ENCODE measurements at places on chromosomes 7 and 10.

GRCh38 chr7:134636008-134636449 is 10.6 kb upstream of the BPGM start:
- no peak for DNase-seq

DNA sequence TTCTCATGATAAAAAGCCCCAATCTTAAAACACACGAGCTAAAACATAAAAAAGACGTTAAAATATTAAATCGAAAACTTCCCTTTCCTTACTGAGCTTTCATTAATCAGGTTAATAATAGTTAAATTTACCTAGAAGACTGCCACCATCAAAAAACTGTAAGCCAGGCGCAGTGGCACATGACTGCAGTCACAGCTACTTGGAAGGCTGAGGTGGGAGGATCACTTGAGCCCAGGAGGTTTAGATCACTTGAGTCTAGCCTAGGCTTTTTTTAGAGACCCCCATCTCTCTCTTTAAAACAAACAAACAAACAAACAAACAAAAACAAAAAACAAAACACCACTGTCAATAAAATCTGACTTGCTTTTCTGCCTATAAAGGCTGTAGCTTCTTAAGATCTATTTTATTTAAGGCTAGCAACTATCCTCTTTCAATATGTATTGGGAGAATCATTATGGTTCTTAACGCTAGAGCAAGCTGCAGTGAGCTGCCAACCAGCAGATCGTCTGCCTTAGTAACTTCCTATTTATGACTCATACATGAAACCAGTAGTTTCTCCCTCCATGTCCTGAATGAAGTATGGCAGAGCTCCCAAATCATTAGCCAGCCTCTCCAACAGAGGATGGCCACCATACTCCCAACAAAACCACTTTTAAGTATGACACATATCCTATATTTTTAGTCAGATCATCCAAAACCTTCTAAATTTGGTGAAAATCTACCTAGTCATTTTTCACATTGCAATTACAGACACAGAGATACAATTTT is 163.7 kb downstream of the SRPK2 start:
- DNase-seq = peak; percentile 95

DNA sequence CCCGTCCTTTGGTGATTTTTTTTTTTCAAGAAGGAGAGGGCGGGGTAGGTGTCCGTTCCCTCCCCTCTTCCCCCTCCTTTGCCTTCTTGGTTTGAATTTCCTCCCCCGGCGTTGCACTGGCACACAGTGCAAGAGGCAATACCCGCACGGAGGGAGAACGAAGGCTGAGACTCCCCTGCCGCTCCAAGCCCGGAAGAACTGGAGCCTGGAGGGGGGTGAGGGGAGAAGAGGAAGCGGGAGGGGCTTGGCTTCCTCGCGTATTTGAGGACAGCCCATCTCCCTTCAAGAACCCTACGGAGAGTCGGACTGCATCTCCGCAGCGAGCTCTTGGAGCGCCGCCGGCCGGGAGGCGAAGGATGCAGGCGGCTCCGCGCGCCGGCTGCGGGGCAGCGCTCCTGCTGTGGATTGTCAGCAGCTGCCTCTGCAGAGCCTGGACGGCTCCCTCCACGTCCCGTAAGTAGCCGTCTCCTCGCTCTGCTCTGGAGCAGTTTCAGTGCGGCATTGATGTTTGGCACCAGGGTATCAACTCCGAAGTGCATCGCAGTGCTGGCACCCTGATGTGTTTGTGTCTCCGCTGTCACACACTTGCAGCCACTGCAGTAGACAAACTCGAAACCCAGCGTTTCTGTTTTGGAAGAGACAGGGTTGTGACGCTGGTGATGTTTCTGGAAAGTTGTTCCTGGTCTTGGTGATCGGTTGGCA is at the start of gene CNTNAP2:
CNTNAP2 (plus strand) TSS at position 281 of the 702 bp plus-strand sequence; CDS start at position 357, 76 bp downstream.
- DNase-seq = no peak

DNA sequence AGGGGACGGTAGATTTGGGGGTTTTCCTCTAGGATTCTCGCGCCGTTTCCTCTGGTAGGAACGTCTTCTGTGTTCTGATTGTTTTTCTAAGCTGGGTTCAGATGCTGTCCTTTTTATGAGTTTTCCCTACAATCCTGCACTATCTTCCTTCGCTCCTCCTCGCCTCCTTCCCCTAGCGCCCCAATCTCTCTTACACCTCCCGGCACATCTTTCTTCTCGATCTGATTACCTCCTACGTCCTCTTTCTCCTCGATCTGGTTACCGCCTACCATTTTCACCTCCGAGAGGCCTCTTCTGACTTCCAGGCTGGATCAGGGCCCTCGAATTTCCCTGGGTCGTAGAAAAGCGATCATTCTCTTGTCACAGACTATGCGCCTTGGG is 413 bp downstream of the BUD31 start:
- DNase-seq = no peak

GRCh38 chr7:50542132-50542531 is 23.1 kb downstream of the DDC start:
- no peak for DNase-seq

GRCh38 chr10:91627344-91628102 is 5.3 kb downstream of the PPP1R3C start:
- no peak for DNase-seq

DNA sequence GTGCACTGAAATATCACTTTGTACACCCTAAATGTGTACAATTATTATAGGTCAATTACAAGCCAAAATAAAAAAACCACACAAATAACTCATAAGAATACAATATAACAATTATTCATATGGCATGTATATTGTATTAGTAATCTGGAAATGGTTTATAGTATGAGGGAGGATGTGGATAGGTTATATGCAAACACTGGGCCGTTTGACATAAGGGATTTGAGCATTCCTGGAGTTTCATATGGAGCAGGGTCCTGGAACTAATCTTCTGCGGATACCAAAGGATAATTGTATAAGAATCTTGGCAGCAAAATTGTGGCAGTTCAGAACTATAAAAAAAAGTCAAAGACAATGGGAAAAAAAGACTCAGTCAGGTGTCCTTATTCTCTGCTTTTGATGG is 619.4 kb downstream of the CNTNAP2 start:
- DNase-seq = no peak

DNA sequence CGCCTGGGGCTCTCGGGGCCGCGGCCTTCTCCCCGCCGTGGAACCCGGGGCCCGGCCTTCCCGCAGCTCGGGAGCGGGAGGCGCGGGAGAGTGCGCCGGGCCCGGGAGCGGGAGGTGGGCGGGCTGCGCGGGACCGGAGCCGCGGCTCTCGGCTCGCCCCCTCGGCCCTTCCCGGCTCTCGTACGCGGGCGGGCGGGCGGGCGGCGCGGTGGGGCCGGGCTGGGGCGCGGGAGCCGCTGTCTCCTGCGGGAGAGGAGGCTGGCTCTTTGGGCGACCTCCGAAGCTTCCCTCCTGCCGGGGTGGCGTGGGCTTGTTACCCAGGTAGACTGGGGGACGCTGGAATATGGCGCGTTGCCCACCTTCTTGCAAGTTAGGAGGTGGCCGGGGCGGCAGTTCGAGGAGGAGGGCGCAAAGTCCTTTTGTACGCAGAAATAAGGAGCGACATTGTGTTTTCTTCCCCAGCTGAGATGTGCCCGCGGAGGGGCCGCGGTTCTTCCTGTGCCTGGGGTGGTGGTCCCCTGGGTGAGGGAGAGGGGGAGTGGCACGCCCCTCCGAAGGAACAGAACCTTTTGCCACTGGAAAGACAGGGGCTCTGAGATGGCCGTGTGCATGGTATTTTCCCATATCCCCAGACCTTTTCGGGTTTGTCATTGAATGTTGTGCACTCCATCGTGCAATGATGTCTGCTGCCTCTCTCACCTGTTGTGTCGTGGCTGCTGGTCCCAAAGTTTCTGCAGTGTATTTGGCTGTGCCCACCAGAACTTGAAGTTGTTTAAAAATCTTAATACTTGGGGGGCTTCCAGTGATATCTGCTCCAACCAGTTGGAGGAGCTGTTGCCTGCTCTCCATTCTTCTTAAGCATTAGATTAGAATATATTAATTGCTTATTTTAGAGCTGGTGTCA is 844 bp downstream of the NRF1 start:
- DNase-seq = peak; percentile 53

GRCh38 chr10:132113766-132114365 is 48.1 kb downstream of the JAKMIP3 start:
- no peak for DNase-seq

GRCh38 chr10:101258179-101258885 is 29.1 kb upstream of the LBX1 start:
- DNase-seq = no peak

GRCh38 chr7:25565002-25565401 is 336.7 kb upstream of the NPVF start:
- DNase-seq = no peak

- no peak for DNase-seq
Measured at GRCh38 chr10:20494474-20494873, 402.6 kb downstream of the NEBL start.

DNA sequence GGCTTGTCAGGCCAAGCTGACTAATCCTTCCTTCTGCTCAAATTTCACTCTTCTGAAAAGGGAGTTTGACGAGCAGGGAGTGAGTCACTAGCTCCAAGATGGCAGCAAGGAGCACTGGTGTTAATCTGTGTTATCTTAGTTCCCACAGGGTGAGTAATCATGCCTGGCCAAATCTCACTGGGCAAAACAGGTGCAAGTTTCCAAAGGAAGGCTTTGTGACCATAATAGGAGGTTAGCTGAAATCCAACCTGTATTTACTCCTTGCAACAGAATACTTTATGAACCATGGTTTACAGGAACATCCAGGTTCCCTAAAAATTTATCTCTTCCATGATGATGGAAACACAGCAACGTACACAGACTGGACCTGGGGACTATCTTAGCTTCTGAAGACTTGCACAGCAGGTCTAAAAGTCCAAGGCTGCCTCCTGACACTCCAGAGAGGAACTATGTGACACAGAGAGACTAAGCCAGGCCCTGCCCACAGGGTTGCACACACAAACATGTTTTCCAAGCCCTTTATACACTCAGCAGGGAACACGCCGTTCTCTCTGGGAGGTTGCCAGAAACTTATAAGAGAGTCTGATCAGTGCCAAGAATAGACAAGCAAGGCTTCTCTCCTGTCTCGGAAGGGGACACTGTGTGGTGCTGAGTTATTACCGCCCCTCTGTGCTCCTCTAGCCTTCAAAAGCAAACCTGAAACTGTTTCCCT is 46.3 kb downstream of the PDK4 start:
- DNase-seq = peak; percentile 74

DNA sequence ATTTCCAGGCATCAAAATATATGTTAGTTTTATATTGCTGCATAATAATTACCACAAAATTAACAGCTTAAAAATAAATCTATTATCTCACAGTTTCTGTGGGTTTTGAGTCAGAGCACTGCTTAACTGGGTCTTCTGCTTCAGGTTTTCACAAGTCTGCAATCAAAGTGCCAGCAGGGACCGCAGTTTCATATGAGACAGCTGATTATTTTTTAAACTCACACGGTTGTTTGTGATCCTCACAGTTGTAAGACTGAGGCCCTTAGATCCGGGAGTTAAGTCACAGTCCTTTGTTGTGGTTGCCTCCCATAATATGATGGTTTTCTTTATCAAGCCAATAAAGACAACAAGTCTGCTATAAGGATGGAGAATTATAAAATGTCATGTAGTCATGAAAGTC is 146.0 kb upstream of the ZWINT start:
- no peak for DNase-seq

GRCh38 chr7:98687111-98687751 is 70.1 kb downstream of the NPTX2 start:
- no peak for DNase-seq

GRCh38 chr7:157490465-157490912 is 153.7 kb downstream of the DNAJB6 start:
- peak; percentile 19 for DNase-seq

DNA sequence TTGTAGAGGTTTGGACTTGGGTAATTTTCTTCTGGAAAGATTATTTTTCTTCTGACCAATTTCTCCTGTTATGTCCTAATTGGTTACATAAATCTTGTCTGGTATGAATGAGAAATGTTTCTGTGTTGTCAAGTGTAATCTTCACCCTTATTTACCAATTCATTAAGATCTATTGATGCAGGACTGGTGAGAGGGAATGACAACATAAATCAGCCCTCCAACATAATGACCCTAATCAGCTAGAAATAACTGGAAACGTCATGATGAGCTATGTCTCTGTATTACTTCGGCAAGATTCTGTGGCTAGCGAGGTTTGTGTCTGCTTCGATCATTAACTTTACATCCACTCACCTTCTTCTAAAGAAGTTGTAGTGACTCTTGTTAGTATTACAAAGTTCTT is 3.5 kb downstream of the FOXP2 start:
- DNase-seq = no peak

GRCh38 chr7:103346396-103346795 is 1.0 kb upstream of the PSMC2 start:
- no peak for DNase-seq

DNA sequence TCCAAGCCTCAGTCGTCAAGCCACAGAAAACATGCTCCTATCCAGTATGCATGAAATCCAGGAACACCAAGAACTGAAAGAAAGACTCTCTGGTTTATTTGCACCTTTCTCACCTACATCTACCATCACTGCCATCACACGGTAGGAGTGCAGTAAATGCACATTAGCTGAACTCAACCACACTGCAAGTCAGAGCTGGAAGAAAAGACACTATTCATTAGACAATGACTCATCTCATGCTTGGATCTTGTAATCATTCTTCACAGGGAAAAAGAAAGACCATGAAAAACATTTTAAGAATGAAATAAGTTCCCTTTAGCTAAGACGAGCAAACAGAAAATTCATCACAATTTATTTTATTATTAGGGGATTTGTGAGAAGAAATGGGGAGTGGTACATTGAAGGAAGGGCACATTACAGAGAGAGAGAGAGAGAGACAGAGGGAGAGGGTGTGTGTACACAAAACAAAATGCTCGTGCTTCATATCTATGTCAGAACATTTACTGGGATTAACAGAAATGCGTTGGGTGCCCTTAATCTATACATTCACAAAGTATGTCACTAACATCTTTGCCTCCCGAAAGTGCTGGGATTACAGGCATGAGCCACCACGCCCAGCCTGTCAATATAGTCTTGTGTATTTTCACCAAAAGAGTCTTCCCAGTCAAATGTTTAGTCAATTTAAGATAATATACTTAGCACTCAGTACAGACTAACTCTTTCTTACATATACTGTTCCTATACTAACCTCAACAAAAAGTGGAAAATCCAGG is 324.9 kb downstream of the PARD3 start:
- peak; percentile 64 for DNase-seq

DNA sequence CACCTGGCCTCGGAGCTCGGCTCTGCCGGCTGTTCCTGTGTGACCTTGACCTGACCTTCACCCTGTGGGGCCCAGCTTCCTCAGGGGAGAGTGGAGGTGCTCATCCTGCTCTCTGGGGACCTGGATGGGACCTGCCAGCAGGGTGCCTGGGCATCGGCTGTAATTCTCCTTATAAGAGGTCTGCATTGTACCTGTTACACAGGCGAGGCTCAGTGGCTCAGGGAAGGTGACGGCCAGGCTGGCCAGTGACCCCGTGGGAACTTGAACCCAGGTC is 29.0 kb downstream of the RET start:
- DNase-seq = no peak

GRCh38 chr7:96121752-96122151 is 200.1 kb downstream of the SLC25A13 start:
- DNase-seq = no peak

- DNase-seq = peak; percentile 73
Measured at GRCh38 chr10:51894771-51895578, 195.6 kb upstream of the CSTF2T start.

GRCh38 chr7:80922253-80923049 is 3.6 kb upstream of the SEMA3C start:
- DNase-seq = no peak

GRCh38 chr7:50697748-50698147 is 84.9 kb downstream of the GRB10 start:
- no peak for DNase-seq

- DNase-seq = no peak
Measured at GRCh38 chr7:25068502-25069213, 56.4 kb downstream of the CYCS start.
